ENCODE measurements at places on chromosomes 5 and 9.

- no peak for DNase-seq
These were observed 615.8 kb downstream of the HTR1A start for GRCh38 chr5:63346451-63346850.

GRCh38 chr5:95235439-95235982 is 49.4 kb downstream of the MCTP1 start:
- DNase-seq = no peak

DNA sequence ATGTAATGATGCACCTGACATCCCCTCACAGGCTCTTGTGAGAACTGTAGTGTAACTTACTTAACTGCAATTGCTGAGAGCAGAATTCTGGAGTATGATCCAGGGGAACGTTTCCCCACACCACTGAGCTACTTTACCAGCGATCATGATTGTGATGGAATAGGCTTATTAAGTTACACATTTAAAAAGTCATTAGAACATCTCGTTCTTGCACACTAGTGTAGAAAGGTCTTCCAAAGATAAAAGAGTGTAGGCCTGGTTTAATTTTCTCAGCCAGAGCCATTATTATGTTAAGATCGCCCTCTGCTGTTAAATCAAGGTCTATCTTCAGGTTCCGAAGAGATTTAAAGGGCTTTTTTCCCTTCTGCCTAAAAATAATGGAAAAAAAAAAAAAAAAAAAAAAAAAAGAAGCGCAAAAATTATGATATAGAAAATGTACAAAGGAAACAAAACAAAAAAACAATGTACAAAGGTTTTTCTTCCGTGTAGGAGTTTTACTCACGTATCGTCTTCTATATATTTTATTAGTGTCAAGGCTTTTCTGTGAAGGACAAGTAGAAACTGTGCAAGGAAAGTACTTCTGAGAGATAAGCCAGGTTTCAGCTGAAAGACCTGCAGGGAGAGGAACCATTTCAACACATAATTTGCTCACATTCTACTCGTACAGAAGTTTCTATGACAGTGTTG is 18.6 kb upstream of the MOB3B start:
- DNase-seq = no peak

DNA sequence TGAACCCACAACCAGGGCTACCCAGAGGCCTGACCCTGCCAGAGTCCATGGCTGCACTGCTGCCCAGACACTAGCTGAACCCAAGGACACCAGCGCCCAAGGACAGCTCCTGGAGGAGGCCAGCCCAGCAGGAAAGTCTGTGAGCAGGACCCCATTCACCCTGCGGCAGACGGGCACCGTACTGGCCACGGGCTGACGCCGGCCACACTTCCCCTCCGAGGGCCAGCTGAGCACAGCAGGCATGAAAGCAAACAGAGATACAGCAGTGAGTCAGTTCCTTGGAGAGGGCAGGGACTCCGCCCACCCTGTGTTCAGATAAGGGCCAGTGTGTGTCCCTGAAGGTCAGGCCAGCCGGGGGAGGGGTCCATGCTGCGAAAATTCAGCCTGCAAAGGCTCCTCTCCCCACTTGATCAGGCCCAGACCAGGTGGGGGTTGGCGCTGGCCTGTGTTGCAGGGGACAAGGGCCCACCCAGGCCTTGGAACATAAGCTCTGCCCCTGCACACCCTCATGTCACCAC is 3.2 kb downstream of the RNF208 start:
- DNase-seq = no peak

GRCh38 chr9:7545371-7546165 is 254.0 kb downstream of the DMAC1 start:
- DNase-seq = no peak

- DNase-seq = no peak
These were observed 12.3 kb downstream of the SGCD start for GRCh38 chr5:156339139-156339841.

- no peak for DNase-seq
These were observed 11.6 kb downstream of the EPB41L4B start for GRCh38 chr9:109309282-109309681.

- DNase-seq = no peak
These were observed 13.8 kb downstream of the ST8SIA4 start for GRCh38 chr5:100889165-100889743.

GRCh38 chr9:99031319-99031718 is 73.6 kb upstream of the TGFBR1 start:
- DNase-seq = no peak

DNA sequence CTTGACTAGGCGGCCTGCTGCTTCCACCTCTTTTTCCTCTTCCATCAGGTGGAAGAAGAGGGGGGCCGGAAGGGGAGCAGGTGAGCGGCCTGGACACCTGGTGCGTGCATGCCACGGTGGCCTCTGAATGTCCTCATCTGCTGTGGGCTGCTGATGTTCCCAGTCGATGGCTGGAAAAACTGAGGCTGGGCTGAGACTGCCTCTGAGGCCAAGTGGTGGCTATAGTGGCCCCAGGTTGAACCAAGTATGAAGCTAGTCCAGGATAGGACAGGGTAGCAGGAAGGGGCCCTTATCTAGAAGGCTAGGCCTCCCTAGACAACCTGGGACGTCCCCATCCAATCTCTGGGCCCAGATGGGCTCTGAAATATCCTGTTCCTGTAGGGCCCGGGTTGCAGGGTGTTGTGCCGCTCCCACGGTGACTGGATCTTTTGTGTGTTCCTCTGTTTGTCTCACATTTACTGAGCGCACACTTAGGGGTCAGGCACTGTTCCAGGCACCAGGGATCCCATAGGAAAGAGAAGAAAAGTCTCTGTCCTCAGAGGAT is 753 bp upstream of the NR5A1 start:
- no peak for DNase-seq

DNA sequence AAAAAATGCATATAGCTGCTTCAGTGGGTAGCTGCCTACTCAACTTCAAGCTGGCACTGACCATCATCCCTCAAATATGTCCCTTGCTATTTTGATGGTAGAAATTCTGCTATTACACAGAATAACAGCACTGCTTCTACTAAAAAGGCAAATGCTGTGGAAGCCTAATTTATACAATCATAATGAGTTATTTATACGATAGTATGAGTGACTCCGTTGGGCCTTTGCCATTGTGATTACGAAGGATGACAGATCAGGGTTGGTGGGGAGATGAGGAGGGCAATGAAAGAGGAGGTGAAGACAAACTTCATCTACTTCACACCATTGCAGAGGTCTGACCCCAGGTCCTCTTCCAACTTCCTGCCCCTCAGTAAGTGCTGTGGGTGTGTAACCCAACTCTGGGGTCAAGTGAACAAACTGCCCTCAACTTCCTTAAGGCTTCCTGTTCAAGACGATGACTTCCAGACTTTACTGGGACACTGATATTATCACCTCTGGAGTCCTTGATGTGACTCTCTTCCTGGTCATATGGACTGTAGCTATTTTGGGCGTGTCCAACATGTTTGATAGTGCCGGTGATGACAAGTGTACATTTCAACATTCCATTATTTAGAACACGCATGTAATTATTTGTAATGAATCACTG is 74.1 kb upstream of the RPS23 start:
- no peak for DNase-seq

DNA sequence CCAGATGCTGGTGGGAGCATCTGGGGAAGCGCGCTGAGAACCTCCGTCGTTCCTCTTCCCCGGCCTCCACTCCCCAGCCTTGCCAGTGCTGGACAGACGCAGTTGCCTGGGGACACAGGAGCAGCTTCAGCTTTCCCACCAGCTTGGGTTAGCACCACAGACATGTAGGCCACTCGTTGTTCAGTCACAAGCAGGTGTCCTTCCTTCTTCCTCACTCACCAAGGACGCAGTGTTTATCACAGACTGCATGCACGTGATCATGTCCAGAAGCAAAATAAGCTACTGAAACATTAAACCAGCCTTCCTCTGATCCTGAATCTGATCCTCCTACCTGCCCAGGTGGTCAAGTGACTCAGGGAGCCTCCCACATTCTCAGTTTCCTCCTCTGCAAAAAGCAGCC is 232.9 kb downstream of the SYK start:
- DNase-seq = no peak

- no peak for DNase-seq
These were observed 62.1 kb downstream of the DCP2 start for GRCh38 chr5:113038714-113039113.

DNA sequence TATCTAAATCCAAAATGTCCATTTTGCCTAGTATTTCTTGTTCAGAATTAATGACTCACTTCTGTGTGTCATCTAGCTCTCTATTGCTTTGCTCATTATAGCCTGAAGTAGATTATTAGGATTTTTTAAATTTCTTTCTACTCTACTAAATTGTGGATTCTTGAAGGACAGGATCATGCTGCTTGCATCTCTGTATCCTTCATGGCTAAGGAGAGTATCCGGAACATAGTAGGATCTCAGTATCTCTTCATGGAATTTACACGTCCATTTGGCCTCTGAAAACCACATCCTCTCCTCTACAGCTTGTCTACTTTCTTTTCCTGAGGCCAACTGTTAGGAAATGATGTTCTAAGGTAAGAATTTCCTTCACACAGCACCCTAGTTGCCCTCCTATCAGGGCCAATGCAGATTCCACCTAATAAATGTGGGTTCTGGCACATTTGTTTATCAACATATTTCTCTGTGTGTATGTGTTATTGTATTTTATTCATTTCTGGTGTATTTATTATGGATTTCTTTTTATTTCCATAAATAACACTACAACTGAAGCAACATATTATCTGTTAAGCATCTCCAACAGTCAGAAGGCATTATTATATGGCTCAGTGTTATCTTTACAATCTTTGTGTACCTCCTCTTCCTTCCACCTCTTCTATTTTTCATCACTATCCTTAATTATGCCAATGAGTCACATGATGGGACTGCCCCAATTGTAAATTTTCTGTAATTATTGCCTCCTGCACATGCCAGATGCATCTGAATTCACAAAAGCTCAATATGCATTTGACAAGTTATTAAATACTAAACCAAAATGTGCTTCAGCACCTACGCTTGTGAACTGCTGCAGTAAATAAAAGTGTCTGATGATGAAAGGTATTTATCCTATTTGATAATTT is 557.8 kb upstream of the TLE4 start:
- DNase-seq = no peak

DNA sequence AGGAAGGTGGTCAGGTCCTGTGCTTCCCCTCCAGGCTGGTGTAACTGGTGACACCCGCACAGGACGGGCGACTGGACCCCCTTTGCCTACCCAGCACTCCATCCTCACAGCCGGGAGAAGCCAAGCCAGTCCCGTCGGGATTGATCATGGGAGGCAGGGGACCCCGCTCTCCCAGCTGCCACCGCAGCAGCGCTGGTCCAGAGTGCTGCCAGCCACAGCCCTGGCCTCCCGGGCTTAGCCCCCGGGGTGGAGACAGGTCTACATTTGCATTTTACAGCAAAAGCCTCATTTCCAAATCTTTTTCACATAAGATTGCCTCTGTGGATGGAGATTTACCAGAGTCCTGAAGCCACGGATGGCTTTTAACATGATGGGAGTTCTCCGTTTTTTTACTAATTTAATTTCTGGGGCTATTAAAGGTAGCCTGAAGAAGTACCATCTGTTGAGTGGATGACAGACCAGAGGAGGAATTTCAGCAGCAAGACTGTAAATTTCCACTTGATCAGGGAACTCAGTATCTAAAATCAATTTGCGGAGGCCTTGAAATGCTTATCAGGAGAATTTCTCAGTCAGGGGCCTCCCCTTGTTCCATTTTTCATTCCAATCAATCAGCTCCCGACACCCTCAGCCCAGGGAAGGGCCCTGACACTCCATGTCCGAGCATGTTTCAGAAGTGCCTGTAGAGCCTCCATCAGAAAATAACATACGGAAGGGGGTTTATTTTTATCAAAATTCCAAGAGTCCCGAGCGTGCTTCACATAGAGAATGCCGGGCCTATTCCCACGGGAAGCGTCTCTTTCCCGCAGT is 80.6 kb downstream of the OLFM1 start:
- no peak for DNase-seq

DNA sequence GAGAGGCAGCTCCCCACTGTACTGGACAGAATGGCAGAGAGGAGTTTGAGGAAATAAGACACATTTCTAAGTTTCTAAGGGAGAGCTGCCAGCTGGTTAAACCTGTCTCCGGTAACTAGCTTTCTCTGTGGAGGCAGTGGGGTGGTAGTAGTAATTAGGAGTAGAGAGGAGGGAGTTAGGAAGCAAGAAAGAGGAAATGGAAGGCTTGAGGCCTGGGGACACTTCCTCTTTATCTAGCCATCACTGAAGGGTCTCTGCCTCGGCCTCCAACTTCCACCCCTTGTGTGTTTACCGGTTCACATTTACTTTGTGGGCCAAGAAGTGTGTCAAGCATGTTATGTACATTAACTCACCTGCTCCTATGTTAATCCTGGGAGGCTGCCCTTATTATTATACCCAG is 462.2 kb upstream of the DMAC1 start:
- DNase-seq = no peak

DNA sequence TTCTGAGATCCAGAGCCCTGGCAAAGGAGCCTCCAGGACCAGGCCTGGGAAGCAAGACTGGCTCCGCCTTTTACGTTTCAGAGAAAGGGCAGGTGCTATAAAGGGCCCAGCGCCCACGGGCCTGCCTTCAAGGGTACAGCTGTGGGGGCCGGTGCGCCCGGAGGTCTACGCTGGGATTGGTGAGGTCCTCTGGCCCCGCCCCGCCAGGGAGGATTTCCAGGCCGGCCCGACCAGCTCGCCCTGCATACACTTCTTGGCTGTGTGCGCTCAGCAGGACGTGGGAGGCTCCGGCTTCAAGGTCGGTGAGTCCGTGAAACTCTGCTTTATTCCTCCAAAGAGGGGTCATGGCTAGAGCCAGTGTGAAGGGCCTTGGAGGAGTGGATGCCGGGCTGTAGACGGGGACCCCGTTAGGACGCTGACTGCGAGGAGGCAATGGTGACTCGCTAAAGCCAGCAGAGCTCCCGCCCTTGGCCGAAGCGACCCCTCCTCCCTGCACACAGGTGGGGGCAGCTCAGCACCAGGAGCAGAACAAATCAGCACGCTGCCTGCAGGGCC is at the start of gene CKMT2:
Gene CKMT2, plus strand, starts transcription at position 243 of the 555 bp plus-strand sequence. CDS start 17,811 bp downstream, outside the sequence.
- DNase-seq = no peak

- no peak for DNase-seq
These were observed 34.0 kb downstream of the ZNF618 start for GRCh38 chr9:113910036-113910639.

DNA sequence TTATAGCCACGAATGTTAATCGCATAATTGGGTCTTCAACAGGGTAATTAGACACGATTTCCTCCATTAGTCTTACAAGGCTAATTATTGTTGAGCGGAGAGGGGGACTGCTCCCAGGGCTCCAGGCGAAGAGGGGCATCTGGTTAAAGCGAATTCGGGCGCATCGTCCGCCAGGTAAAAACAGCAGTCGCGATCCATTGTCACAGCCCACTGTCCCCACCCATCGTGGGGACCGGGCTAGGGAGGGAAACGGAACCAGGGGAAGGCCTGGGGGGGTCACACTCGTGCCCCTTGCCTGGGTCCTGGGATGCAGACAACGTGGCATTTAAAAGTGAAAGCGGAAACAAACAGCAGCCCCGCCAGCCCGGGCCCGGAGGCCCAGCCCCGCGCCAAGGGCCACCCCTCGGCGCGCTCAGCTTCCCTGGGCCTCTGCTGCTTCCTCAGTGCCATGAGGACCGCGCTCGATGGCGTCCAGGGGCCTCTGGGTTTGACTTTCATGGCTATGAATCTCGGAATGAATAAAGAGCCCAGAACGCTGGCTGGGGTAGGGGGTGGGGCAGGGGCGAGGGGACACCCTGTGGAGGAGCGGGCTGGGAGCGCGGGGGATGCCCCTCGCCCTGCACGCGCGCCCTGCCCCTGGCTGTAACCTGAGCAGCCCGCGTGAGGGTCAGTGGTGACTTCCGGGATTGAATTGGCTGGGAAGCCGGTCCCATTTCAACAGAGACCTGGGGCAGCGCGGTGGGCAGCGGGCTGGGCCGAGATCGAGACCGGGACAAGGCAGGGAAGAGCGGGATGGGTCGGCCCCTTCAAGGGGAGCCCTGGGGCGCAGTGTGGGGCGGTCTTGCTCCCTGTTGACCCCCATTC is 99.9 kb downstream of the GTF3C4 start:
- DNase-seq = peak; percentile 69
